ENCODE measurements at places on chromosomes 11 and 22. TPM values are rescaled to one million over a fixed set of nuclear protein-coding genes. Genes with fewer than 3 reads are reported as not detected.
A peak's percentile ranks its signal among the peaks of the same experiment; 100 is the strongest.

CLCF1 gene
- 9.8 TPM for total RNA-seq

MYBPC3 gene
- 1.1 TPM for total RNA-seq

C11orf86 gene
- total RNA-seq: not detected

FGF3 gene
- not detected for total RNA-seq

DNA sequence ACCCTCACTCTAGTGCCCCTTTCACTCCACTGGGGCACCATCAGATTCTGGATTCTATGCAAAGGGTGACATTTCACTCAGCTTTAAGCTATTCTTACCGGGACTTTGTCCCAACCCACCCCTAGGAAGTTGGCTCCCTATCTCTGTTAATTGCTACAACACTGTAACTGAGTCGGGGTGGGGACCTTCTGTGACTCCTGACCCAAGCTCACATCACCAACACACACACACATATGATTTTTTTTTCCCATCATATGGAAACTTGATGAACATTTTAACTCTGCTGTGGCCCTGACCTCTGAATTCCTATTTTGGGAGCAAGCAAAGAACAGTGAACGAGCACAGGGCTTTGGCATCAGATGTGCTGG lies 16.6 kb downstream of the USH1C start:
- H3K27me3 ChIP-seq: no peaks in the 10 kb centered on the region
- H3K27ac ChIP-seq: no peak overlapping the region
- no peak overlapping the region for H3K4me3 ChIP-seq
- H3K36me3 ChIP-seq: no peaks in the 10 kb centered on the region
- H3K4me1 ChIP-seq: no peaks in the 10 kb centered on the region

- no peaks in the 10 kb centered on the region for H3K36me3 ChIP-seq
- H3K4me1 ChIP-seq: no peaks in the 10 kb centered on the region
- no peak overlapping the region for H3K4me3 ChIP-seq
- H3K27me3 ChIP-seq: peaks cover 70% of the 10 kb centered on the region
- DNase-seq: peak; percentile 31
These were observed 84.1 kb downstream of the PDE2A start for GRCh38 chr11:72589802-72590761.

DNA sequence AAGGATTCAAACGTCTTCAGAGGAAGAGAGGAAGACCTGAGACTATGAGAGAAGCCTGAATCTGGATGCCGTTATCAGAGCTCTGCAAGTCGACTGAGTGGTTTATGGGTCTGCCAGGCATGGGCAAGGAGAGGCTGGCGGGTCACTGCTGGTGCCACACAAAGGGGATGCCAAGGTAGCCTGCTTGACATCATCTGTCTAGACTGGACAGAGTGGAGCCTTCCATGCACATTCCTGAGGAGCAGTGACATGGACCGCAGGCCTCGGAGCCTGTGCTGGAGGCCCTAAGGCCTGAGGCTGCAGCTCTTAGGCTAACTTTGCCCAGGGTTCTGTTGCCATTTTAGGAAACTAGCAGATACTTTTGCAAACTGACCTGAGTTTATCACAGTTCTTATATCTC lies 127.4 kb downstream of the WT1 start:
- peaks cover 5% of the 10 kb centered on the region for H3K4me1 ChIP-seq
- no peaks in the 10 kb centered on the region for H3K27me3 ChIP-seq
- no peak for DNase-seq
- no peaks in the 10 kb centered on the region for H3K36me3 ChIP-seq

DNA sequence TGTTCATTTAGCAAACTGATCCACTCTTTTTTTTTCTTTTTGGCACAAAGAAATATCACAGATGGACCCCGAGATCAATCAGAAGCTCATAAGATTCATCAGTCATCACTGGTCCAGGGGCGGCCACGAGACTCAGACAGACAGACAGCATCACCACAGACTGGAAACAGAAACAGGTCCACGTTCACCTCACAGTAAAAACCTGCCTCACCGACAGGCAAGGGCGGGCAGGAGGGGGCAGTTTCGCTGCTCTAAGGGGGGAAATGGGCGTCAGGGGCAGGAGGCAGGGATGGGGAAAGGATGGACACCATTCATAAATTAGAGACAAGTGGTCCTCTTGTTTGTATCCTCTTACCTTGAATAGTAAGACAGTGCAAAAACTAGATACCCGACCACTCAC lies 16.5 kb downstream of the CHST1 start:
- H3K27me3 ChIP-seq: no peaks in the 10 kb centered on the region
- no peak for DNase-seq
- no peak overlapping the region for H3K27ac ChIP-seq
- H3K36me3 ChIP-seq: no peaks in the 10 kb centered on the region

GRCh38 chr22:46010207-46010867 lies 33.4 kb upstream of the WNT7B start:
- no peak overlapping the region for H3K4me3 ChIP-seq
- no peak overlapping the region for H3K27ac ChIP-seq
- no peaks in the 10 kb centered on the region for H3K27me3 ChIP-seq
- H3K36me3 ChIP-seq: no peaks in the 10 kb centered on the region

- H3K27me3 ChIP-seq: no peaks in the 10 kb centered on the region
- DNase-seq: no peak
- no peaks in the 10 kb centered on the region for H3K36me3 ChIP-seq
- H3K27ac ChIP-seq: no peak overlapping the region
These were observed 424.9 kb downstream of the INSC start for GRCh38 chr11:15539645-15540044.

DNA sequence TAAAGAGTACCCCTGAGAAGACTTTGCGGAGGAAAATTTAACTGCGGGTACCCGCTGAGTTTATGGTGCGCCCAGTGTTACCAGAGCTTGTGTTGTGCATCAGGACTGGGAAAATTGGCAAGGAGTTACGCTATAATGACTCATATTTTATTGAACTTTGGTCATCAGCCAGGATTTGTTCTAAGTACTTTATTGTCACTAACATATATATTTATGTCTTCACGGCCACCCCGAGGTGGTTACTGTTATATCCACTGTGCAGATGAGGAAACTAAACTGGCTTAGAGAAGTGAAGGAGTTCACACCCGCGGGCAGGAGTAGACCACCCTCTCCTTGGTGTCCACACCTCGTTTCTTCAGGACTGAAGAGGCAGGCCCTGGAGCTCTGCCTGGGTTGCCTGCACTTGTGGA lies 667 bp downstream of the ACCS start:
- peak overlapping the region; percentile 76 for H3K27ac ChIP-seq
- H3K4me3 ChIP-seq: peak overlapping the region; percentile 62
- peaks cover 1% of the 10 kb centered on the region for H3K36me3 ChIP-seq
- no peaks in the 10 kb centered on the region for H3K4me1 ChIP-seq
- no peaks in the 10 kb centered on the region for H3K27me3 ChIP-seq

All from lung (tissue), 17 donors.